GM03348 (cell line): ENCODE measurements at places on chromosomes 2 and 18.

GRCh38 chr2:131588152-131588873 lies 60.6 kb downstream of the CCDC74A start:
- no peak for DNase-seq

DNA sequence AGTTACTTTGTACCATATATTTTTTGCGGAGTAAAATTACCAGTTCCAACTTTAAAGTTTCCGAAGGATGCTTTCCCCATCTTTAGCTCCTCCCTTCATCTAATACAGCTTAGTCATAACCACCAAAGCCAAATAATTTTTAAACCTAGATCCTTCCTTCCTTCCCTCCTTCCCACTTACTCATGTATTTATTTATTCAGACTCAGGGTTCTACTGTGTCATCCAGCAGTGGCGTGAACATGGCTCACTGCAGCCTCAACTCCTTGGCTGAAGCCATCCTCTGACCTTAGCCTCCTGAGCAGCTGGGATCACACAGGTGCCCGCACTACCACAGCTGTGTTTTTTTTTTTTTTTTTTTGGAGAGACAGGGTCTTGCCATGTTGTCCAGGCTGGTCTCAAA lies 4.4 kb downstream of the LPIN2 start:
- DNase-seq = peak; percentile 55

- no peak for DNase-seq
Observed at GRCh38 chr2:28348921-28349320, 43.7 kb upstream of the FOSL2 start.

- peak; percentile 63 for DNase-seq
Observed at GRCh38 chr2:133755480-133756300, 187.4 kb upstream of the NCKAP5 start.

- no peak for DNase-seq
Observed at GRCh38 chr2:165120740-165121467, 82.9 kb downstream of the SCN3A start.

GRCh38 chr18:62844850-62845643 lies 129.7 kb downstream of the PHLPP1 start:
- no peak for DNase-seq

DNA sequence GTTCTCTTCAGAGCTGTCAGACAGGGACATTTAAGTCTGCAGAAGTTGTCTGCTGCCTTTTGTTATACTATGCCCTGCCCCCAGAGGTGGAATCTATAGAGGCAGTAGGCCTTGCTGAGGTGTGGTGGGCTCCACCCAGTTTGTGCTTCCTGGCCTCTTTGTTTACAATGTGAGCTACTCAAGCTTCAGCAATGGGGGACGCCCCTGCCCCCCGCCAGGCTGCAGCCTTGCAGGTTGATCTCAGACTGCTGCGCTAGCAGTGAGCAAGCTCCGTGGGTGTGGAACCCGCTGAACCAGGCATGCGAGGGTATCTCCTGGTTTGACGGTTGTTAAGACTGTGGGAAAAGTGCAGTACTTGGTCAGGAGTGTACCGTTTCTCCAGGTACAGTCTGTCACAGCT lies 24.0 kb upstream of the PAIP2B start:
- no peak for DNase-seq

DNA sequence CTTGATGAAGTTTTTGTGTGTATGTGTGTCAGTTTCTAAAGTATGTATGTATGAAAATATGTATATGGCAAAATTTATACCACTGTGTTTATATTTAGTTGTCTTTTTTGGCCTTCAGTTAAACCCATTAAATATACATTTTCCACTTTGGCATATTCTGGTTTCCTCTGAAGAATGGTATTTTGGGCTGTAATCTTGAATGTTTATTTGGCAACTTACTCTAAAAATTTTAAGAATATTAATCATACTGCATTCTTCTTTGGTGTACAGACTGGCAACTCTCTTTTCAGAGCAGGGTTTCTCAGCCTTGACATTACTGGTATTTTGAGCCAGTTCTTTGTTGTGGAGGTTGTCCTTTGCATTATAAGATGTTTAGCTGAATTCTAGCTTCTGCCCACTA lies 27.9 kb upstream of the CCBE1 start:
- peak; percentile 50 for DNase-seq

DNA sequence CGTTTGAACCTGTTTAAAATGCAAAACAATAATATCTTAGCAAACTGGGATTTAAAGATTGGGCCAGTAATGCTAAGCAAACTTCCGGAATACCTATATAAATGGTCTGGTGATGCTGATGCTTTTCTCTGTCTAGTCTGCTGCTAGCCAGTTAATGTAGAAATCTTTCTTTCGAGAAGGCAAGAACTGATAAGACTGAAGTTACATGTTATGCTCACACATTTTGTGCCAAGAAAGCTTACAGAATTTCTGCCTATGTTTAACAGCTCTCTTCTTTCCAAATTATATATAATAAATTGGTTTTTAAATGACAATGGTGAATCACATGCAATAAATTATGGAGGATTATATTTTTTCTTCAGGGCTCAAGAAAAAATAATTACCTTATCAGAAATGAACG lies 37.9 kb downstream of the GCA start:
- no peak for DNase-seq

- DNase-seq = peak; percentile 78
Observed at GRCh38 chr18:623761-624620, 27.2 kb downstream of the CLUL1 start.

- no peak for DNase-seq
Observed at GRCh38 chr18:45891806-45892205, 66.3 kb downstream of the SIGLEC15 start.

GRCh38 chr2:202808754-202809153 lies 62.8 kb downstream of the ICA1L start:
- DNase-seq = no peak

DNA sequence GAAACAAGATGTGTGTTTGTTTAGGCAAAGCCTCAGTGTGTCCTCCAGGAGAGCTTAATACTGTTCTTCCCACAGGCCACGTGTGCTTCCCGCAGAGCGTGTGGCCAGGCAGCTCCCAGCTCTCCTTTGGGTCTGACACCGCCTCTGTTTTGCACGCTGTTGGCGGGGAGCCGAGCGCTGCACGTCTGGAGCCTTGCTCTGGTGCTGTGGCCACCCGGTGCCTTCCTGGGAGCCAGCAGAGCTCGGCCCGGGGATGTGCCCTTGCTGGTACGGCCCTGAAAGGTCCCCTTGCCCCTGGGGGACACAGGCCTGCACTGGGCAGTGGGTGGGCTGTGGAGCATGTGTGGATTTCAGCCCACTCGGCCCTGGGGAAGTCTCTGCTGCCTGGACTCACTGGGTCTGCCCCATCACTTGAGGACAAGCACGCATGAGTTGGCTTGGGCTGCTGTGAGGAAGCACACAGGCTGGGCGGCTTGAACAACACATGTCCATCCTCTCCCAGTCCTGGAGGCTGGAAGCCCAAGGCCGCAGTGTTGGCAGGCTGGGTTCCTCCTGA lies 160.7 kb upstream of the HDAC4 start:
- DNase-seq = peak; percentile 76

DNA sequence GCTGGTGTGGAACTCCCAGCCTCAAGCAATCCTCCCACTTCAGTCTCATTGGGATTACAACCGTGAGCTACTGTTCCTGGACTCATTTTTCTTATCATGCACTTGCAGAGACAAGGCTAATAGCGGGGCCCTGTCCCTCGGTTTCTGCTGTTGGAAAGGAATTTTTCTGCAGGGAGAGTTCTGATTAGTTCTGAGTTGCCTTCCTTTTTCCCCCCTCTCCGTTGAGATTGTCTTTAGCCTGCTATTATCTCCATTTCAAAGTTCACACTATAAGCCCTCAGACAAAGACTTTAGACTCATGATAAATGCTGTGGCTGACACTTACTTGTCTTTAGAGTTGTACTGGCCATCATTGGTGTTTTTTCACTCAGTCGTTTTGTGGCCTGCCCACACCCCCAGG lies 97.2 kb downstream of the NCOA1 start:
- DNase-seq = no peak

DNA sequence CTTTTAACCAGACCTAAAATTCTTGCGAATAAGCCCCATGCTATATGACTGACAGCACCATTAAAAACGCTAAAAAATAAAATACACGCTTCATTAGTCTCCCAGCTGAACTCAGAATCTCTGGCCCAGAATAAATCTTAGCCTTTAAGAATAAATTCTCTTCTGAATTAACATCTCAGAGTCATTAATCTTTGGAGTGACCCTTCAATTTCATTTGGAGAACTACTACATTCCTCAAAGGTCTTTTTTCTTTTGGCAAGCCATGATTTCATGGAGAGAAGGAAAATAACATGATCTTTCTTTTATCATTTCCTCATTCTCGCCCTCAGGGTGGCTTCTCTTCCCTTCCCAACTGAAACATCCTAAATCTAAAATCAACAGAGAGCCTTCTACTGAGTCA lies 259.0 kb downstream of the AFF3 start:
- DNase-seq = no peak

DNA sequence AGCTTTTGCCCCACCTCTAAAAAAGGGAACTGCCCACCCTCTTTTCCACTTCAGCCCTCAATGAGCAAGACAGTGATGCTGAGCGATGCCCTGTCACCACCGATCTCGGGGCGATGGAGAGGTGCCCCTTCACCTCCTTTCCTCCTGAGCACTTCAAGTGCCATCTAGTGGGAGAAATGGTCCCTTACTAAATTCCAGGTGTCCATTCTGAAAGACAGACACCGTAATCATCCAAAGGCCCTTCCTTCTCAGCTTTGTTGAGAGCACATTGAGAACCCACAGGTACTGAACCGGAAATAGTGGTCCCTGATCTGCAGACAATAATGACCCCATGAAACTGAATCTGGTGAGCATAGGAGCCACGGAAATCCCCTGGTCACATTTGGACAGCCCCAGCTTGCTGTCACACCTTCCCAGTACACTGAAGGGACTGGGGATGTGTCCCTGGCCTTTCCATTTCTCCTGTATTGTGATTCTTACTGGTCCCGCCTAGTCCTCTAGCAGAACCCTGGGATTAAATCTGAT lies 38.5 kb downstream of the KCTD18 start:
- DNase-seq = peak; percentile 39

- DNase-seq = peak; percentile 48
Observed at GRCh38 chr2:174717273-174717672, 47.0 kb downstream of the CHRNA1 start.

GRCh38 chr2:28435241-28435640 lies 42.6 kb downstream of the FOSL2 start:
- DNase-seq = no peak

- DNase-seq = no peak
Observed at GRCh38 chr2:148853458-148853857, 21.6 kb upstream of the KIF5C start.

- DNase-seq = no peak
Observed at GRCh38 chr18:56716692-56717146, 65.6 kb downstream of the WDR7 start.

- DNase-seq = no peak
Observed at GRCh38 chr2:222232839-222233238, 66.0 kb downstream of the PAX3 start.

DNA sequence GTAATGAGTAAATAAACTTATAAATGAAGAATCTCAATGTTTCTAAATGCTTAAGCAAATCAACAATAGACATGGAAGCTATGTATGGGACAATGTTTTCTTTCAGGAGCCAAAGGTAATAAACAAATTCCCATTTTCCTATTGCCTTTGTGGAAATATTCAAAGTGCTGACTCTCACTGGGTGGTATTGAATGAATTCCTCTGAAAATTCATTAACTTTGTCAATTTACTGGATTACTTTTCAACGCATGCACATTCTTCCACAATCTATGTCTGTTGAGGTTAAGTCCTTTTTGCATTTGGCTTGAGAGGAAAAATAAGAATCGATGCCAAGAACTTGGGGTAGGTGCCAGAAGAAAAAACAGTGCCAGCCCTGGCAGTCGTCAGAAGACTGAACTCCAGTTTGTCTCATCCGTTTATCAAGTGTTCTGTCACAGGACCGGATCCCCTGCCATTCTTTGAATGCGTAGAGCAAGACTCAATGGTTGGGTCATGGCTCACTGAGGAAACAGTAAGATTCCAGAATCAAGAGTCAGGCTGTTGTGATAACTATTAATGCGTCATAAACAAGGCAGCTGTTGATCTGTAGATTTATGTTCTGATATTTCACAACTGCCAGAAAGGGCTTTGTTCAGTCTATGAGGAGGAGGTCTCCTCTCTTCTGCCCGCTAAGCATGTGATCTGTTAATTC lies 133.3 kb downstream of the GFPT1 start:
- peak; percentile 86 for DNase-seq

- peak; percentile 59 for DNase-seq
Observed at GRCh38 chr2:200787351-200788120, 24.2 kb upstream of the BZW1 start.

DNA sequence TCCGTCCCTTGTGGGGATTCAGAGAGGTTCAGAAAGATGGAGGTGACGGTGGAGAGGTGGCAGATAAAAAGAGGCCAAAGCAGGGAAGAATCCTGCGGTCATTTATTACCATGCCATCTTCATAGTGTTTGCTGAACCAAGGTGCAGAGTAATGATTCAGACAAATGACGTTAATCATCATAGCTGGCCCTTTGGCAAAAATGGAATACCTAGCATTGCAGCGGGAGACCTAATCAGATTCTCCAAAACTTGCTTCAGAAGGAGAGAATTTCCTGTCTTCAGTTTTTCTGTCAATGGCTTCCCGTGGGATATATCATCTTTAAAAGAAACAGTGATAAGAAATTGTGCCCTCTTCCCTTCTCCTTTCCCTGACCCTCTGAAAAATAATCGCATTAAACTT lies 175.4 kb downstream of the PTGR3 start:
- no peak for DNase-seq

GRCh38 chr2:127425540-127426490 lies 7.6 kb downstream of the PROC start:
- DNase-seq = no peak

GRCh38 chr2:134411279-134411827 lies 157.5 kb downstream of the MGAT5 start:
- no peak for DNase-seq

DNA sequence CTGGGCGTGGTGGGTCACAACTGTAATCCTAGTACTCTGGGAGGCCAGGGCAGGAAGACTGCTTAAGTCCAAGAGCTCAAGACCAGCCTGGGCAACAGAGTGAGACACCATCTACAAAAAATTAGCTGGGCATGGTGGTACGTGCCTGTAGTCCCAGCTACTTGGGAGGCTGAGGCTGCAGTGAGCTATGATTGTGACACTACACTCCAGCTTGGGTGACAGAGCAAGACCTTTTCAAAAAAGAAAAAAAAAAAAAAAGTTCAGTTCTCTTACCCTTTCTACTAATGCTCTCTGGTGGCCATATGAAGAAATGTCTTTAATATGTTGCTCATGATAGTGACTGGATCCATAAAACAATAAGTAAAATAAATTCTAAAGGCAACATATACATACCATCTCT lies 14.9 kb downstream of the TYW5 start:
- DNase-seq = peak; percentile 27

- DNase-seq = no peak
Observed at GRCh38 chr2:190469771-190470170, 61.6 kb downstream of the MFSD6 start.

GRCh38 chr2:55338268-55338667 lies 69.2 kb upstream of the MTIF2 start:
- peak; percentile 40 for DNase-seq

DNA sequence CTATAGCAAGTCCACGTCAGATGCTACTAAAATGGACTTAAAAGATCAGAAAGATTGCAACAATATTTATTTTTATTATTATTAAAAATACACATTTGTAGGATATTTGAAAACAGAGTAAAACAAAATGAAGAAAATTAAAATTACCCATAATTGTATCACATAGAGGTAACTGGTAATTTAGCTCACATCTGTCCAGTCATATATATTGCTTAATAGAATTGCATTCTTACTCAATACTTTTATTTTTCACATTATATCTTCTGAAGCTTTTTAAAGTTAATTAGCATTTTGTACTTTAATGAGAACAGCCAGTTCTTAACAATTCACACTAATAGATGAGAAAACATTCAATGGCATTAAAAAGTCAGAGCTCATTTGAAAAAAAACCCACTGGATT lies 11.5 kb upstream of the RNF144A start:
- DNase-seq = no peak
